ENCODE measurements at places on chromosomes 7 and 10.
A peak's percentile ranks its signal among the peaks of the same experiment; 100 is the strongest.

DNA sequence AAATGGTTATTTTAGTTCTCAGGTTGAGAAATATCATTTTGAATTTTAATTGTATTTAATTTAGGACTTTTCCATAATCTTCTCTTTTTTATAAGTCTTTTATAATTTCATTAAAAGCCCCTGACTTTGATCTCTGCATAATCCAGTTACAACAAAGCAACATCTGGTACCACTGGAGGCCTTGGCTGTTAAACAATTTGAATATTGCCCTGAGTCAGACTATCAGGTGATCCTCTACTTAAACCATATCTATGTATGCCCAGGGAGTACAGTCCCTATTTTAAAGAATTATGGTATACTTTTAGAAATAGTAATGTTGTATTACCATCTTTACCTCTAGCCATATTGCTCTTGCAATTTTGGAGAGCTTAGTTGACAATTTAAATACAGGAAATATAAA, 119.1 kb downstream of the MAGI2 start:
- DNase-seq, result no peak

- no peak for DNase-seq
Observed at GRCh38 chr10:29866356-29866755, 193.0 kb downstream of the JCAD start.

GRCh38 chr7:27750316-27750715, 10.4 kb downstream of the TAX1BP1 start:
- no peak for DNase-seq

GRCh38 chr7:50182759-50183158, 89.7 kb upstream of the ZPBP start:
- DNase-seq, result no peak

DNA sequence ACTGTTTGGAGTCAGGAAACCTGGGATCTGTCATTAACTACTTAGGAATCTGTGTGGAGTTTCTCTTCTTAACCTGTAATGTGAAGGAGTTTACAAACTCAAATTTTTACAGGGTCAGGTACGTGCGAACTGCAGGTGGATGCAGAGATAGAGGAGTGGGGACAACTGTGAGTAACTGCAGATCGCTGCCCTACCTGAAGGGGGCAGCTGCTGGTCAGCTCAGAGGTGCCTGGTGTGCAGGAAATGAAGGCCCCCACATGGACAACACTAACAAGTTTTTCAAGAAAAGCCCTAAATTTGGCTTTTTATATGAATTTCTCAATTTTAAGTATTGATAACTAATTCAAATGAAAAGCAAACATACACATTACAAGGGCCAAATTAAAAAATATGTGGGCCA, 380.0 kb downstream of the REEP3 start:
- DNase-seq, result no peak

DNA sequence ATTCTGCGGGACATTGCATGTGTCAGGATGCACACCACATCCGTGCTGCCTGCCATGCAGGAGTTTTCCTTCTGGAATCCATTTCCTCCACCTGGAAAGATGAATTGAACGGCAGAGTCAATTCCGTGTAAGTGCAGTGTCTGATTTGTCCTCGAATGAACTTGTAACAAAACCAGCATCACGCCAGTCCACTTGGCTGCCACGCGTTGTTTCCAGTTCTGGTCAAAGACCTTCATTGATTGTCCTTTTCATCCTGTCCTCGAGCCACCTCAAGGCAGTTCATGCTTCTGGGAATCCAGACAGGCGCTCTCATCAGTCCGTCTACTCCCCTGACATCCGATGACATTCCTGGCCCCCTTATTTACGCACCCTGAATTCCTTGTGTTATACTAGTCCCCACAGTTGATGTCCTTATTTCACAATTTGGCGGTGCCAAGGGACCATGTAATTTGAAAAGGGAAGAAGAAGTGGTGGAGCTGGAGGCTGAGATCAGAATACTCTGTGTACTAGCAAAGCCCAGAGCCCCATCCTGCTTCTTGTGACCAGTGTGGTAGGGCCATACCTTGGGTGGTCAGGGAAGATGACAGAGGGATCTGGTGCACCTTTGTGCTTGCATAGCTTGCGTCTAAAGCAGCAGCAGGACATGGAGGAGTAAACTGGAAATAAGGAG, 502.2 kb downstream of the PLXNA4 start:
- peak; percentile 37 for DNase-seq

- no peak for DNase-seq
Observed at GRCh38 chr10:132702601-132703418, 83.1 kb downstream of the NKX6-2 start.

- DNase-seq, result peak; percentile 82
Observed at GRCh38 chr7:116433246-116433645, 66.3 kb upstream of the CAV2 start.

DNA sequence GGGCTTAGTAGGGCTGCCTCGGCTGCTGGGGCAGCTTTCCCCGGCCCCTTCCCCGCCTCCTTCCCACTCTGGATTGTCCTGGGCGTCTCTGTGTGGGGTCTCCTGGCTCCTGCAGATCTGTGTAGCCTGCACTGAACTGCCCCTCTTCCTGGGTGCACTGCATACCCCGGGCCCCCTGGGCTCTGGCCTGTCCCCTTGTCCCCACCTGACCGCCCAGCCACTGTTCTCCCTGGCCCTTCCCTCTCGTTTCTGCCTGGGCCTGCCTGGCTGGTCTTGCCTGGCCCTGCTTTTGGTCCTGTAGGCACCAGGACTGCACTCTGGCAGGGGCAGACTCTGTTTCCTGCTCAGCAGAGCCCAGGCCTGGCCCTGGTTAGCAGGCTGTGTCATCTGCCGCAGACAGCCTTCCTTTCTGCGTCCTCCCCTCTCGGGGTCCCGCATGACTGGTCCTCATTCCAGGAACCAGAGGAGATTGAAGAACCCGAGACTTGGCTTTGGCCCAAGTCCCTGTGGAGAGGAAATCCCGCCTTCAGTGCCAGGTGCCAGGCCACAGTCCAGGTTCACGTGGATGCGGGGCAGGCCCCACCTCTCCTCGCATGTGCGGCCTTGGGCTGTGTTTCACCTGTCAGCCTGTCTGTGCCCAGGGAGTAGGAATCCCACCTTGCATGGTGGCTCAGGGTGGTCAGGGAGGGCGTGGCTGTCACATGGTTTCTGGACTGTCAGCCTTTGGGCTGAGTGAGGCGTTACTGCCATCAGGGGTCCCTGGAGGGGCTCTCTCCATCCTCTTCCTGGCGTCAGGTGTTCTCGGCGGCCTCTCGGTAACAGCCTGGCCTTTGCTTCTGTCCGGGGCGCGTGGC, 9.2 kb downstream of the INPP5A start:
- DNase-seq, result no peak

DNA sequence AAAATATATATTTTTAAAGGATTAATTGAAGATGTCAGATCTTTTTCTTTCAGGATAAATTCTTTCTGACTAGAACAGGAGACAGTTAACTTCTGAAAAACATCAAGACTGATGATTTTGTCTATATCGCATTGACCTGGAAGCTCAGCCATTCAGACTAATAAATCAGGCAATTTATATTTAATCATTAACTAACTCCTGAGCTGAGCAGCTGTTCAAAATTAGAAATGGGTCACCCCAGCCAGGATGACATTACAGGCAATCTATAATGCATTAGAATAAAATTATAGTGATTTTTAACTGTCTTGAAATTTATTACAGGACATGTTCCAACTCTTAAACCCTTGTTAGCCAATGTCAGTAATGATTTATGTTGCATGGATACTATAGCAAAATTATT, 139.9 kb downstream of the CDCA7L start:
- no peak for DNase-seq

DNA sequence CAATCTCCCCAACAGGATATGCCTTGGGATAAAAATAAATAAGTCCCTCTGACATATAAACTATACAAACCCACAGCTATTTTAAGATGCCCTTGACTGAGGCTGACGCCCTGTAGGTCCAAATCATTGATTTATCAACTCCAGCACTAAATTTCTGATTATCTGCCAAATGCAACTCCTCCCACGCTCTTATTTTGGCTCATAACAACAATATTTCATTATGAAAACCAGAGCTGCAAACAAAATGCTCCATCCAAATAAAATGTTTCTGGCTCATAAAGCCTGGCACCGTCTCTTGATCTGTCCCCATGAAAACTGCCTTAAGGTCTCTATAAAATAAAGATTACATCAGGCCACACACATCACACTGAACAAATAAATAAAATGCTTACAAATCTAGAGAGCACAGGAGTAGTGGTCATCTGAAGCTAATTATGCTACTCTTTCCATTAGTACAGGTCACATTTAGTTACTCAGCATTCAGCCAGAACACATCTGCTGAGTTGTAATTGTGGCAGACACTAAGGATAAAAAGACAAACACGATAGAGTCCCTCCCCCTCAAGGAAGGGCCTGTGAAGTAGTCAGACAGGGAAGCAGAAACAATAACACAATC, 28.8 kb downstream of the CACUL1 start:
- DNase-seq, result peak; percentile 67

- no peak for DNase-seq
Observed at GRCh38 chr7:1700086-1700485, 30.0 kb downstream of the ELFN1 start.

DNA sequence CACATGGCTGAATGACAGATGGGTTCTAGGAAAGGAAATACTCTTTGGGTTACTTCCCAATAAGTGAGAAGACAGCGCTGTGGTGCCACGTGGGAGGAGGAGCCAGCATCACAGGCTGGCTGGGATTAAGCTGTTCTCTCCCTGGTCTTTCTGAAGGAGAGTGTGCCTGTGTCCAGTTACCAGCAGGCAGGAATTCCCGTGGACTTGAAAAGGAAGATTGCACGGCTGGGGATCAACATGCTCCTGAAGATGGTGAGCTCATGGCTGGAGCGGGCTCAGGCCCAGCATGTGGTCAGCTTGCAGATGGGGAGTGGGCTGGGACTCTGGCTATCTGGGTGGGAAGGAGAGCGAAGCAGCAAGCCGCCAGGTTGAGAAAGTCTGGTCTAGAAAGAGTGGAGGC, 8.1 kb downstream of the ADCK2 start:
- DNase-seq, result no peak

DNA sequence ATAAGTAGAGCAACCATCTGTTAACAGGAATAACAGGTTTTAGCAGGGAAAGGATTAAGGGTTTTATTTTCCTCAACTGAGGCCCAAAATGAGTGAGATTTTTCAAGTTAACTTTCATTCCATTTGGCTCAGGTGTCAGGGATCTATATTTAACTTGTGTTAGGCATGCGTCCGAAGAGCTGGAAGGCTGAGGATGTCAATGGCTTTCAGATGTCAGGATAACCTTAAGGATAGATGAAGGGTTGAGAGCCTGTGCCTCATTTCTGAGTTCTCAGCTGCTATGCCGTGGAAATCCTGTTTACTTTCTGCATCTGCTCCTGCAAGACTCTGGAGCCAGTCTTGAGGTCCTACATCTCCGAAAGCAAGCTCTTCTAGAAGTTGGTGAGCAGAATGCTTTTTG, 36.4 kb upstream of the CD36 start:
- DNase-seq, result no peak

DNA sequence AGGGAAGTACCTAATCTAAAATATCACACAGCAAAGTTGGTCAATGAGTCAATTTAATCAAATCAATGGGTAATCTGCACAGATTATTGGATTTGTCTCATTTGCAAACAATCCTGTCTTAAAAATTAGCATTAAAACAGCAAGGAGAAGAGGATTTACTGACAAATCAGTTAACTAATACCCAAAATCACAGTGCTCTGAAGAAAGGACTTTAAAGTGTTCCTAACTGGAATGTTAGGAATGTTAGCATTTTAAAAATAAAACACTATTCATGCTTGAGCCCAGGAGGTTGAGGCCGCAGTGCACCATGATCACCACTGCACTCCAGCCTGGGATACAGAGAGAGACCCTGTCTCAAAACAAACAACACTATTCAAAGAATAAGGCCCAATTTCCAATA, 83.1 kb downstream of the CHCHD3 start:
- peak; percentile 5 for DNase-seq

DNA sequence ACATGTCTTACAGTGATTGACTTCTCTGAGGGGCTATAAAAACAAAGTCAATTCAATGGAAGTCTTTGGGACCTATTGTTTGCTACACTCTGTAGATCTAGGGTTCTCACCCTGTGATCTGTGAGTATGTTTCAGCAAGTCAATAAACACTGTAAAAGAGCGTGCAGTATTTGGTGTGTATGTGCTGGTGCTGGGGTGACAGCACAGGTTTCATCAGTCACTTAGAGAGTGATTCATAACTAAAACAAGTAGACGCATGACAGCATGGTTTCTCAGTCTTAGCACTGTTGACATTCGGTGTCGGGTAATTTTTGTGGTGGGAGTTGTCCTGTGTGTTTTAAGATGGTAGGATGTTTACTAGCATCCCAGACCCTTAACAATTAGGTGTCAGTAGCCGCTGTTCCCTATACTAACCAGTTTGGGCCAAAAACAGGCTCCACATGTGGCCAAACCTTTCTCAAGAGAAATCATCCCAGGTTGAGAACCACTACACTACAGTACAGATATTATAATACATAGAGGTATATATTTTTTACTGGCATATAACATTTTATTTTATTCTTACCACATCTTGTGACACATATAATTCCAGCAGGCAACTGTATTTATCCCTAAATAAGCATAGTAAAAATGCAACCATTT, 411.8 kb downstream of the ARL4A start:
- DNase-seq, result no peak

GRCh38 chr7:20647908-20648776, 32.7 kb downstream of the ABCB5 start:
- peak; percentile 1 for DNase-seq

- no peak for DNase-seq
Observed at GRCh38 chr7:156533964-156534363, 106.6 kb upstream of the RNF32 start.

DNA sequence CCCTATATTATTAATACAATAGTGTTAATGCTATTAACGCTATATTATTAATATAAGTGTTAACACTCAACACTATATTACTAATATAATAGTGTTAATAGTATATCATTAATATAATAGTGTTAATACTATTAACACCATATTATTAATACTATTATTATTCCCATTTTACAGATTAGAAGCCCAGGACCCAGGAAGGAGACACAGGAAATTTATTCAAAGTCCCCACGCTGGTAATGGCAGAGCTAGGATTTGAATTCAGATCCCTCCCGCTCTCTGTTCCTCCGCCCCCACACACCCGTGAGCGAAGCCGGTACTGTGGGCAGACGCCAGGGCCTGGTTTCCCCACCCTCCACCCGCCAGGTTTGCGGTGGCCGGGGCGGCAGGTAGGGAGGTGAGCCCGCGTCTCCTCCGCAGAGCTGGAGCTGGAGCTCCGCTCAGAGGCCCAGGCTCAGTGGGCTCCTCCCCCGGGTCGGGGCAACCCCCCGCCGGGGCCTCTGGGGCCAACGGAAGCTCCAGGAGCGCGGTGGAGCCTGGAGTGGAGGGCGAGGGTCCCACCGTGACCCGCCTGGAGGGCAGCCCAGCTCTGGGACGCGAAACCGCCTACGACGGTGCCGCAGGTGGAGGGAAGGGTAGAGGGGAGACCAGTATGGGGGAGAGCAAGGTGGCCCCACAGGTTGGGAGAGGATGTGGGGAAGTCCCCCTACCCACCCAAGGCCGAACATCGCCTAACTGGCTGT, at the start of gene TMEM225B:
TSS of gene TMEM225B (plus strand) at position 506 of the 740 bp plus-strand sequence. CDS start 6,122 bp downstream, outside the sequence.
- DNase-seq, result no peak

- DNase-seq, result no peak
Observed at GRCh38 chr10:124359336-124359832, 59.3 kb downstream of the OAT start.
